ENCODE measurements at places on chromosomes 16 and 17. TPM values are rescaled to one million over a fixed set of nuclear protein-coding genes. Genes with fewer than 3 reads are reported as not detected.

GRCh38 chr16:52265446-52265861 lies 281.5 kb downstream of the TOX3 start:
- DNase-seq, result no peak

DNA sequence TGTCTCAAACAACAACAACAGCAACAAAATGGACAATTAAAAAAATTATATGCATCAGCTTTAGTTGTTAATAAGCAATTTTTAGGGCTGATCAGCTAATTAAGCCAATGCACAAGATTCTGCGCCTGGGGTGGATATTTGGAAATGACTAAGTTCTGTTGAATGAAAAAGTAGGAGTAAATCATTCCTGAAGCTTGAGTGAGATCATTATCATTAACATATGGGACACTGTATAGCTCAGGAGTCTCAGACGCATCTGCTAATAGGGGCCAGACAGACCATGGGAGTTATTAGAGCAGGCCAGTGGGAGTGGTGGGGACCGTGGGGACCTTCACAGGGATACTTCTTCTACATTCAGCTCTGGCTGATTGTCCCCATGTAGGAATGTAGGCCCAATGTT lies 22.8 kb downstream of the IRX5 start:
- no peak for DNase-seq

DNA sequence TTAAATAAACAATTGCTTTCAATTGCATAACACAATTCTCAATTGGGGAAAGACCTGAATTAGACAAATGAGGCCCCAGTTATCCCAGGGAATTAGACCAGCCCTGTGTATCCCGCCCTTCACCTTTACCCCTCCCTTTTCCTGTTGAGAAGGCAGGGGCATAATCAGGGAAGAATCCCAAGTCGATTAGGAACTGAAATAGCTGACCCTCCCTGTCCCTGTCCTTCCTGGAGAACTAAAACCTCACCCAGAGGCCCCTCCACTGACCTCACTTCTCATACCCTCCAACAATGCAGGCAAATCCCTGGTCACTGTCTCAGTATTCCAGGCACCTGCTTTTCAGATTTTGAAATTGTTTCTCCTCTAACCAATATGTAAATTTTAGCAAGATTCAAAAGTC lies 165.4 kb upstream of the CDH11 start:
- no peak for DNase-seq

DNA sequence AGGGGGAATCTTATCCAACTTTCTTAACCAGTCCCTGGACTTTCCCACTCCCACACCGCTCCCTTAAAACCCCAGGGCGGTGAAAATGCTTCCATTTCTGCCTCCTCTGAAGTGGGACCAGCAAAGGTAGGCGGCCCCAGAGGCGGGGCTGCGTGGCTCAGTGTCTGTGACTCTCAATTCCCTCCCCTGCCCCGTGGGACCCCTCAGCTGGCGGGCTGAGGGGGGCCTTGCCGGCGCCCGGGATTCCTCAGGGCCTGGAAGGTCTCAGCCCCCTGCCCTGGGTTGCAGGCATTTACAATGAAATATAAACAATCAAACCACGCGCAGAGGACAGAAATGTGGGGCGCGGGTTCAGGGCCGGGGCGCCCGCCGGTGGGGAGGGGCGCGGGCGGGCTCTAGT lies 3.6 kb downstream of the SOST start:
- no peak for DNase-seq

C16orf54 gene
- not detected for polyA plus RNA-seq

WFDC1 gene
- not detected for polyA plus RNA-seq

Measured in mammary epithelial cell (primary cell).